HT1080 (cell line): ENCODE measurements at places on chromosomes 11 and 22. TPM values are rescaled to one million over a fixed set of nuclear protein-coding genes. Genes with fewer than 3 reads are reported as not detected.
A peak's percentile ranks its signal among the peaks of the same experiment; 100 is the strongest.

The SLC7A4 gene
- total RNA-seq = not detected in 2 replicates

The CD6 gene
- total RNA-seq = not detected in 2 replicates

The FAM180B gene
- total RNA-seq = not detected in 2 replicates

The MRGPRF gene
- total RNA-seq = 0.03 TPM in 1 of 2 replicates, not detected in the other

The CEND1 gene
- 0.53 and 1.0 TPM in 2 replicates for total RNA-seq

The PGM2L1 gene
- 3.0 and 3.7 TPM in 2 replicates for total RNA-seq

The KLHL35 gene
- total RNA-seq = 0.07 TPM in 1 of 2 replicates, not detected in the other

GRCh38 chr22:33520904-33521780, 399.1 kb downstream of the LARGE1 start:
- no peak for DNase-seq

GRCh38 chr11:7381937-7382336, 103.4 kb upstream of the OLFML1 start:
- no peak for DNase-seq

DNA sequence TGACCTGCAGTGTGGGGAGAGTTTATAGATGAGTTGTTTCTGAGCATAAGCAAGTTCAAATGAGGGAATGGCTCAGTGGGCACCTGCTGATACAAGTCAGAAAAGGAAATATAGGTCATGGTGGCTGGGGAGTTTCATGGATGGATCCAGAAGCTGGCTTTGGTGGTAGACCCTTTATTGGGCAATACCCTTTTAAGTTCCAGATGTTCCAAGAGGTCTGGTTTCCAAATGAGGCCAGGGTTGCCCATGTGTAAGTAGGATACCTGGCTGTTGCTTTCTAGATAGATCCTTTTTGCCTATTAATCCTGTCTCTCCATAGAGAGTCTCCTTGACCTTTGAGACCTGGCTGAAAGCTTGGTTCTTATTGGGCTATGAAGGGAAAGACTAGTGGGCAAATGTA, 2.2 kb downstream of the STIM1 start:
- no peak for DNase-seq

DNA sequence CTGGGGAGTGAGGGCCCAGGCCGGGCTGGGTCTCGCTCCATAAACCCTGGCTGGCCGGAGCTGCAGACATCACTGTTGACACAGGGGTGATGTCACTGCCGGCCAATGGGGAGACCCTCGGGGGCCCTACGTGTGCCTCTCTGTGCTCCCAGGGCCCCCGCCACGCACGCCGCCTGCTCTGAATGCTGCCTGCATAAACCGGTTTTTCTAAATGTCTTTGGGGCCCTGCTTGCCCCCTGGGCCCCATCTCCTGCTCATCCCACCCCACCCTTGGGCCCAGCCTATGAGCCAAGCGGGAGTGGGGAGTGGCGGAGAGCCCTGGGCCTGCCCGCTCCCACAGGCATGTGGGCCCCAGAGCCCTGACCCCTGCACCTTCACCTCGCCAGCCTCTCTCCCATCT, 7.7 kb downstream of the H19 start:
- DNase-seq = no peak

DNA sequence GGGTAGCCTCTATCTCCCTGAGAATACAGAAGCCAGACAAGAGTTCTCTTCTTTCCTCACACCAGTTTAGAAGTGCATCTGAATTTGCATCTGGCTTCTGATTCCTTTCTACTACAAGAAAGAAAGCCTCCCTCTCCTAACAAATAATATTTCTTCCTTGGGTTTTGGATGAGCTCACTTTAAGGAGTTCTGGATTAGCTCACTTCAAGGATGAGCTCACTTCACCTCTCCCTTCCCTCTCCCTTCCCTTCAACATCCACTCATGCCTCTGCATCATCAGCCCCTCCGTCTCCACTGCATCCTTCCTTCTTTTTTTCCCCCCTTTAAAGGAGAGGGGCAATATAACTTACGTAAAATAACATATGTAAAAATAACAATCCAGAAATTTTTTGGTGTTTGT, 1.6 kb upstream of the MTNR1B start:
- peak; percentile 40 for DNase-seq

GRCh38 chr22:19831016-19831415, 23.7 kb downstream of the GNB1L start:
- DNase-seq = no peak
